ENCODE measurements at places on chromosomes 11 and 22.

DNA sequence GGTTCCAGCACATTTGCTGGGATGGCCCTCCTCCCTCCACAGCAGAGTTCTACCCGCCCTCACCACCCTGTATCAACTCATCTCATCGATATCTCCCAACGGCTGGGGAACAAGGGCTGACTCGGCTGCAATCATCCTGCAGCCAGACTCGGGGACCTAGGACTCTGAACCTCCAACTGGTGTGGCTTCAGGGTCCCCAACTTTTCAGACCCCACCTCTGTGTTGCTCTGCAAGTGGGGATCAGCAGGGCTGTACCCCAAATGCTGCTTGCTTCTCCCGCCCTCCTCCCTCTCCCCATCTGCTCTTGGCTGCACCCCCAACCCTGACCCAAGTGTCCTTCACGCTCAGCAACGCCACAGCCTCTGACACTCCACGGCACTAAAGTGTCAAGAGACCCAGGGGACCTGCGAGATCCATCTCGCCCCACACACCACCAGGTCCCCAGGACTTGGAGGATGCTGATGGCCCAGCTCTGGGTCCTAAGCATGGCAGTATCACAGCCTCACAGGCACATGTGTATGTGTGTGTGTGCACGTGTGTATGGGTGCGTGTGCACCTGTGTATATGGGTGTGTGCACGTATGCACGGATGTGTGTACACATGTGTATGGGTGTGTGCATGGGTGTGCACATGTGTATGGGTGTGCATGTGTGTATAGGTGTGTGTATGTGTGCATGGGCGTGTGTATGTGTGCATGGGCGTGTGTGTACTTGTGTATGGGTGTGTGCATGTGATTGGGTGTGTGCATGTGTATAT is 26.4 kb downstream of the KCNQ1 start:
- no peaks in the 10 kb centered on the region for H3K4me1 ChIP-seq
- no peak overlapping the region for H3K4me3 ChIP-seq
- no peak overlapping the region for H3K27ac ChIP-seq
- no peak for DNase-seq
- H3K36me3 ChIP-seq, result no peaks in the 10 kb centered on the region
- no peaks in the 10 kb centered on the region for H3K27me3 ChIP-seq

GRCh38 chr11:19869466-19869865 is 156.8 kb downstream of the NAV2 start:
- H3K27me3 ChIP-seq, result no peaks in the 10 kb centered on the region
- H3K27ac ChIP-seq, result no peak overlapping the region
- H3K4me3 ChIP-seq, result no peak overlapping the region

DNA sequence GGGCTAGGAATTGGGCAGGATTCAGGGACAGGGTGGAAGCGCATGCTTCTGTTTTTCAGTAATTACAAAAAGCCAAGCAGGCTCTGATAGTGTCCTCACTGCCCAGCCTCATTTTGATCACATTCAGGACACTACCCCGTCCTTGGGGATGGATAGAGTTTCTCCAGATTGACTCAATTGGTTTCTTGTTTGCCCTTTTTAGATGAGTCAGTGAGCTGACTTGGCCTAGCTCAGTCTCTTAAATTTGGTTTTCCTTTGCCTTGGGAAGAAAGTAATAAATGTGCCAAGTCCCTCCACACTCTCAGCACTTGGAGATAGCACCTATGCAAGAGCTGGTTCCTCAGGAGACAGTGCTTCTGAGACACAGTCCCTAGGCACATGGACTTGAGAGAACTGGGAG is 25.5 kb downstream of the DKK3 start:
- H3K27ac ChIP-seq, result peak overlapping the region; percentile 96
- H3K4me1 ChIP-seq, result peaks cover 42% of the 10 kb centered on the region
- DNase-seq, result no peak
- no peak overlapping the region for H3K4me3 ChIP-seq
- no peaks in the 10 kb centered on the region for H3K36me3 ChIP-seq

- no peaks in the 10 kb centered on the region for H3K27me3 ChIP-seq
- no peak for DNase-seq
- no peaks in the 10 kb centered on the region for H3K36me3 ChIP-seq
Observed at GRCh38 chr11:65314501-65315203, at the start of gene CDC42EP2. Gene CDC42EP2 (plus strand): TSS chr11:65314866. CDS start chr11:65320899, 6,033 bp downstream.

DNA sequence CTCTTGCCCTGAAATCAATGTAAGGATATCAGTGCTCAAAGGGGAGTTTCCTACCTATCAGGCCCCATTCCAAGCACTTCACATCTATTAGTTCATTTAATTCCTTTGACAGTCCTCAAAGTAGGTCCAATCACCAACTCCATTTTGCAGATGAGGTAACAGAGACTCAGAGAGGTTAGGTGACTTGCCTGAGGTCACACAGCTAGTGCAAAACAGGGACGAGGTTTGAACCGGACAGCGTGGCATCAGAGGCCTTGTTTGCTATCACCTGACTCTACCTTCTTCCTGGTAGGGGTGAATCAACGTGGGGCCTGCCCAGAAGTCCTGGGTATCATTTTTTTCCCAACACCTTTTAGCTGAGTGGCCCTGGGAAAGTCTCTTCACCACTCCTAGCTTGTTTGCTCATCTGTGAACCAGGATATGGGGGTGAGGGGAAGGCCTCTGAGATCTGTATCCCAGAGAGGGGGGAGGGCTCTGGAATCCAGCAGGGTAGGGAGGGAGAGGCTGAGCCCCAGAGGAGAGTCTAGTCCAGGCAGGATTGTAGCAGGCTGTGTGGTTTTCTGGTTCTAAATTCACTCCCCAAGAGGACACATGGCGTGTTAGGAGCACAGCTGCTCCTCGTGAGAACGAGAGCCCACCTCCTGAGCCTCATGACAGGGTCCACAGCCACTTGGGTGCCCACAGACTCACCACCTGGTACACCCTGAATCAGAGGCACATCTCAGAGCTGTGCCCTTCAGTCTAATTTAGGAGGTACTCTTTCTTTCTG is 174.7 kb downstream of the MN1 start:
- H3K27ac ChIP-seq, result no peak overlapping the region
- no peaks in the 10 kb centered on the region for H3K27me3 ChIP-seq
- H3K36me3 ChIP-seq, result no peaks in the 10 kb centered on the region
- no peak for DNase-seq

All from thoracic aorta (tissue), 2 donors.